ENCODE measurements at places on chromosomes 11 and 22.

DNA sequence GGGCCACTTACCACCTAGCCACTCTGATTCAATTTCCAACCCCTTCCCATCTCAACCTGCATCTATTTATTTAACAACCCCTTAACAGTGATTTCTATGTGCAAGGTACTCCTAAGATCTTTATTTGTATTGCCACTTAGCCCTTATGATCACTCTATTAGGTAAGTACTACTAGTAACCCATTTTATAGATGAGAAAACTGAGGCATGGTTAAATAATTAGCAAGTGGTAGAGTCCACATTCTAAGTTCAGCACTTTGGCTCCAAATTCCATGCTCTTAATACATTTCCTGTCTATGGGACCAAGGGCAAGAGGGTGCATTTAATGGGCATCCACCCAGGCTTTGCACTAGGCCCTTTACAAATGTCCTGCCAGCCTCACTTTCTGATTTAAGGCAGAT, 38.1 kb upstream of the CSNK2A3 start:
- DNase-seq, result no peak

GRCh38 chr11:33259869-33260268, 2.7 kb downstream of the HIPK3 start:
- DNase-seq, result no peak

DNA sequence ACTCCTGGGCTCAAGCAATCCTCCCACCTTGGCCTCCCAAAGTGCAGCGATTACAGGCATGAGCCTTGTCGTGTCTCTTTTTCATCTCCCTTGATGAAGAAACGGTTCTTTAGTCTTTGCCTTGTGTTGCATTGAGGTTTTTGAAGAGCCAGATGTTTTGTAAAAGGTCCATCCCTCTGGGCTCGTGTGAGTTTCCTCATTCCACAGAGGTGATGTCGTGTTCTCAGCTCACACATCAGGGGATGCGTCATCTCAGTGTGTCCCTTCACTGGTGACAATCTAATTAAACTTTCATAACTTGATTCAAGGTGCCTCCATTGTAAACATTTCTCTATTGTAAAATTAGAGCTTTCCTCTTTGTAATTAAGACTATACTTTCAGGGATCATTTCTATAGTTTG, 29.7 kb upstream of the TEF start:
- no peak for DNase-seq

DNA sequence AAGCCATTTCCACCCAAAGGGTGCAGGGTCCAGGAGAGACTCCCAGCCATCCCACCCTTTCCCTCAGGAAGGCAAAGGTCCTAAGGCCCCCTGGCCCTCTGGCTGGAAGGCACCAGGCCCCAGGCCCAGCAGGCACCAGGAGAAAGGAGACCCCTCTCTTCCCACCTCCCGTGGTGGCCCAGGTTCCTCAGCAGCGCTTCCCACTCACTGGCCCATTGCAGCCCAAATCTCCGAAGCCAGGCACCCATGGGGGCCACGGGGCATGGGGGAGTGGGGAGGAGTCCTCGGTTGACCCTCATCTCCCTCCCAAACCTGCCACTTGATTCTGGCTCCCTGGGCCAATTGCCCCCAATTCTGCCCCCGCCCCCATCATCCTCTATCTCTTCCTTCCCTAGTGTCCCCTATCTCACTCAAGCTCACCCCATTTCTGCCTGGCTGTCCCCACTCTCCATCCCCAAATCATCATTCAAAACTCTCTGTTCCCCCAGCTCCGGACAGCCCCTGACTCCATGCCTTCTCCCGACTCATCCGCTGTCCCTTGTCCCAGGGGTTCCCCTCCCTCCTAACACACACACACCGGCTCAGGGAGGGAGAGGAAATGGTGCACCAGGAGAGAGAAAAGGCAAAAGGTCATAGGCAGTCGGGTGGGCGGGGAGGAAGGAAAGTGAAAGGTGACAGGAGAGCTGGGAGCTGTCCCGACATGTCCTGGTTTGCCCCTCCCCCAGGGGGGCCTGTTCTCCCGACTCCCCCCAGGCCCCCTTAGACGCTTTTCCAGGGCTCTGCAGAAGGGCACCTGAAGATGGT, 1.2 kb downstream of the LIF start:
- DNase-seq, result no peak

DNA sequence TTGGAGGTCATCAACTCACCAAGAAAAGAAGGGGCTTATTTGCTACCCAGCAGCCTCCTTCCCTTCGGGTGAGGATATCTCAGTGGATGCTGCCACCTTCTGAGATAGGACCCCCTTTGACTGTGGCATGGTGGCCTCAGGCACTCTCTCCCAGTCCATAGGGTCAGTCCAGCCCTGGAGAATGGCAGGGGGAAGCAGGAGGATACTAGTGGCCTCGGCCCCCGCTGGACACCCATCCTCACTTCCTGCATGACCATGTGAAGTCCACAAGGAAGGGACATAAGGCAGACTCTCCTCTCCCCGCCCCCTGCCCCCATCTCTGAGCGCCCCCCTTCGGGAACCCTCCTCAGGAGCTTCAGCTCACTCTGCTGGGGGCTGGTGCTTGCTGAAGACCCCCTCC, 24.4 kb downstream of the TPBGL start:
- no peak for DNase-seq

DNA sequence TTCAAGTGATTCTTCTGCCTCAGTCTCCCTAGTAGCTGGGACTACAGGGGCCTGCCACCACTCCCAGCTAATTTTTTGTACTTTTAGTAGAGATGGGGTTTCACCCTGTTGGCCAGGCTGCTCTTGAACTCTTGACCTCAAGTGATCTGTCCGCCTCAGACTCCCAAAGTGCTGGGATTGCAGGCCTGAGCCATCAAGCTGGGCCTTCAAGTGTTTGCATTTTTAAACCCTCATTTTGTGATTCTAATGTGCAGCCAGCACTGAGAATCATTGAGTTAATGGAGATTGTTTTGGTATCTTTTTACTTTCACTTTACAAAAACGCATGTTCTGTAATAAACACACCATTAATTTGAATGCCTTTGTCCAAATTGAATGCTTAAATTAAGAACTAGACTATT, 3.4 kb downstream of the TYR start:
- DNase-seq, result no peak

GRCh38 chr11:119680541-119681360, 48.2 kb downstream of the NECTIN1 start:
- DNase-seq, result no peak

DNA sequence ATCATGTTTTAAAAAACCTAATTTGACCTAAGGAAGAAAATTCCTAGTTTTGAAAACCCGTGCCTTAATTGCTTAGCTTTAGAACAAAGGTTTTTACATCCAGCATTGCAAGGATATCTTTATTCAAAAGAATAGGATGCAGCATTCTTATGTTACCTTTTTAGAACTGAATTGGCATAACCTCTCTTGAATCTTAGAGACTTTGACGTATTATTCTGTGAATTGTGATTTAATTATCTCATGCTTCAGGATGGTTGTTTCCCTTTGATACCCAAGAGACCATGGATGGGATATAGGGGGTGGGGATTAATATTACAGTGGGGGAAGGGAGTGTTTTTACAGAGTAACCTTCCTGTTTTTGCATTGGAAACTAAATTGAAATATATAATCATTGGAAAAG, 49.4 kb downstream of the ARHGEF12 start:
- no peak for DNase-seq

- DNase-seq, result no peak
Observed at GRCh38 chr11:33405834-33406602, 148.8 kb downstream of the HIPK3 start.

DNA sequence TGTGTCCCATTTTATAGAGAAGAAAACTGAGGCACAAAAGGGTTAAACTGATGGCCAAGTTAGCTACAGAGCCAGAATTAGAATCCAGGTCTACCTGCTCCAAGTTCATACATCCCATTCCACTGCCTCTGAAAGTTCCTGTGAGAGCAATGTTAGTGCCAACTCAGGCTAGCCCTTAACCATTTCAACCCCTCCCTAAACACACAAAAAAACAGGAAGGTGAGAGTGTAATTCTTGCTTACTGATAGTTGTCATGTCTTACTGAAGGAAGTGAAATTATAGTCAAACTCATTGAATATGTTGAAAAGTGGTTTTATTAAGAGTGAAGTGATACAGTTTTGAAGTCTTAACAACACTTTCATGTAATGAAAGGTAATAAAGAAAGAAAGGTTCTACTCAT, 2.9 kb upstream of the E2F8 start:
- DNase-seq, result no peak

DNA sequence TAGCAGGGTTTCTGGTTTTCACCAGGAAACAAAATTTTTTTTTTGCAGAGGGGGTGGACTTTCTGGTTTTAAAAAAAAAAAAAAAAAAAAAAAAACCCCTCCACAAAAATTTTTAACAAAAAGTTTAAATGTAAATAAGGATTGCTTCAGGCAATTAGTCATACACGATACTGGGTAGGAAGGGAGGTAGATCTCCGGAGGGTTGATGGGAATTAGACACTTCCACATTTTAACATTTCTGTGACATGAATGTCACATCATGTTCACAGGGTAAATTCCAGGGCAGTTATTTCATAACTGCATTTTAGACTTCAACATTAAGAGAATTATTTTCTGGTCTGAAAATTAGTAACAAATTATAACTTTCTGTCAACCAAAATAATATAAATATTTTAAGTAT, 15.9 kb downstream of the NUP98 start:
- DNase-seq, result no peak

- no peak for DNase-seq
Observed at GRCh38 chr11:121446752-121447156, 5.4 kb upstream of the SORL1 start.

- no peak for DNase-seq
Observed at GRCh38 chr11:111408789-111409727, 30.0 kb upstream of the POU2AF1 start.

GRCh38 chr11:4370166-4370565, 2.0 kb upstream of the OR52B4 start:
- no peak for DNase-seq
